ENCODE measurements at places on chromosomes 16 and 17. TPM values are rescaled to one million over a fixed set of nuclear protein-coding genes. Genes with fewer than 3 reads are reported as not detected.

Gene CACNG1
- not detected for total RNA-seq

DNA sequence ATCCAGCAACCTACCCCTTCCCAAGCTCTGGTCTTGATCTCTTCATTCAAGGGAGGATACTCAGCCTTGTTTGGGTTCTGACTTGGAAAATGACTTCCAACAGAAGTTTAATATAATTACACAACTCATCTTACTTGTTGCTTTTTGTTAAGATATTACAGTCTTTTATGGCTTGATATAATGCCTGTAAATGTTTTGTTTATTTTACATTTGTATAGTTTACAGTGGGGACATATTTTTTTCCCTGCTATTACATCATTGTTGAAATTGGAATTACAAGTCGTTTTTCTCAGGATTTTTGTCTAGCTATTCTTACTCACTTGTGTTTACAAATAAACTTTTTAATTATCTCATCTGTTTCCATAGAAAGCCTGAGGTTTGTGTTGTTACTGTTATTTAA, 436.0 kb downstream of the CNTNAP4 start:
- no peak for DNase-seq

DNA sequence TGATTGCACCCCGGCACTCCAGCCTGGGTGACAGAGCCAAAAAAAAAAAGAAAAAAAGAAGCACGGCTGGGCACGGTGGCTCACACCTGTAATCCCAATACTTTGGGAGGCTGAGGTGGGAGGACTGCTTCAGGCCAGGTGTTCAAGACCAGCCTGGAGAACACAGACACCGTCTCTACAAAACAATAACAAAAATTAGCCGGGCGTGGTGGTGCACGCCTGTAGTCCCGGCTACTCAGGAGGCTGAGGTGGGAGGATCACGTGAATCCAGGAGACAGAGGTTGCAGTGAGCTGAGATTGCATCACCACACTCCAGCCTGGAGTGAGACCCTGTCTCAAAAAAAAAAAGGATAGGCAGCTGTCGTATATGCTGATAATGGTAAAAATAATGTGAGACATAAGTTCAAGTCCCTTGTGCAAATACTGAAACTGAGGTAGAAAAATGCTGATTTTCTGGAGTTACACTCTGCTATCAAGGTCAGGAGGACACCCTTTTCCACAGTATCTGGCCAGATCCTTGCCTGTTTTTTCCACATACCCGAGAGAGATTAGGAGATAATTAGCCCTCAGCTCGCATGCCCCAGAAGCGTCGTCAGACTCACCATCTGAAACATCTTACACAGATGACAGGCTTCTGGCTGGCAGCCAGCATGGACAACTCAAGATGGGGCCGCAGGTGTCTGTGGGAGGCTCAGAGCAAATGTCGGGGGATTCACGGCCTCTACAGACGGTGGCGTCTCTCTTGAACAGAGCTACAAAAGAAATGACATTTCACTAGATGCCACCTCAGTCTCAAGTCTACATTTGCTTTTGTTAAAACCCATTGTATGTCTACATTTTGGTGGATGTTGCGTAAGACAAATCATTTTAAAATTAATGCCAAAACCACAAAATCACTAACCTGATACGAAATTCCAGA, 36.8 kb downstream of the WDR45B start:
- no peak for DNase-seq

DNA sequence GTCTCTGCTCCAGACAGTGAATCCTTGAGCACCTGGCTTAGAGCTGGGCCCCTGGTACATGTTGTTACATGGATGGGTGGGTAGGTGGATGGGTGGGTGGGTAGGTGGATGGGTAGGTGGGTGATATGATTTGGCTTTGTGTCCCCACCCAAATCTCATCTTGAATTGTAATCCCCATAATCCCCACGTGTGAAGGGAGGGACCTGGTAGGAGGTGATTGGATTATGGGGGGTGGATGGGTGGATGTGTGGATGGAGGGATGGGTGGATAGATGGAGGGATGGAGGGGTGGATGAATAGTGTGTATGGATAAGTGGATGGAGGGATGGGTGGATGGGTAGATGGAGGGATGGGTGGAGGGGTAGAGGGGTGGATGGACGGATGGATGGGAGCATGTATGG, 26.6 kb upstream of the NPTX1 start:
- no peak for DNase-seq

DNA sequence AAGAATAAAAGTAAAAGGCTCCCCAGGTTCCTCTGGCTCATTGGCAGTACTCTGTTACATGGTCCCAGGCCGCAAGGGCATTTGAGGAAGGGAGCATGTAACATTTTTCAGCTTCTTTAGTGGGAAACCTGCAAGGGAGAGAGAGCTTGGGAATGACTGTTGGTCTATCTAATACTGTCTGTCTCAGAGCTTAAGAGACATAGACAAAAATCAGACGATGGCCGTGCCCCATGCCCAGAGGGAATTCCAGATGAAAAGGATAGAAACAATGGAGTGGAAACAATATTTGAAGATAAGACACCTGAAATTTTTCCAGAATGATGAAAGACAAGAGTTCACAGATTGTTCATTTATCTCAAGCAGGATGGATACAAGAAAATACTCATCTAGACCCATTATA, 48.1 kb upstream of the ADORA2B start:
- no peak for DNase-seq

- DNase-seq, result no peak
Observed at GRCh38 chr16:67709050-67709449, 10.1 kb downstream of the GFOD2 start.

- peak; percentile 96 for DNase-seq
Observed at GRCh38 chr16:30957456-30958174, at the start of gene SETD1A. SETD1A (plus strand) TSS chr16:30957754; CDS start chr16:30958732, 978 bp downstream.

DNA sequence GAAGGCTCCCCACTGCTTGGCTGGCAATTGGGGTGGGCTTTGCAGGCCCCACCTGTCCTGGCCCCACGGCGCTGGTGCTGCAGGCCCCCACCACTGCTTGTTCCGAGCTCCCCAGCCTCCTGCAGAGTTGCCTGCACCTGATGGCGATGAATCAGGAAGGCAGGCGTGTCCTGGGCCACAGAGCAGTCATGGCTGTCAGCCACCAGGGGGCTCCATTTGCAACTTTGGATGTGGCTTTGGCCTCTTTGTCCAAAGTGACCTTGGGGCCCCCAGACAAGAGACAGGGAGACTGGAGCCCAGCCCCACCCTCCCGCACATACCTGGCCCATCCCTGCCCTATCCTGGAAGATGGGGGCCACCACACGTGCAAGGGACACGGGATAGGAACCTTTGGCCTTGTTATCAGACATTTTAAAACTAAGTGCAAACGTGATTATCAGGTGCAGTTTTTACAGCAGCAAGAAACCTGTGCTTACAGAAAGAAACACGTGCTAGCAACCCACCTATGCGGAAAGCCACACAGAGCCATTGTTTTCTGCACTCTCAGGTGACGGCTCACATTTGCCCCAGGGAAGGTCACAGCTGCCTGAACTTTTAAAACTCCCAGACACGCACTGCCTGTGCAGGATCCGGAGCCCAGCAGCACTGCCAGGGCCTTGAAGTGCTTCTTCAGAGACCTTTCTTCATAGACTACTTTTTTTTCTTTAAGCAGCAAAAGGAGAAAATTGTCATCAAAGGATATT, at the start of gene DNASE1:
Gene DNASE1, plus strand, starts transcription at position 443 of the 743 bp plus-strand sequence. CDS start 683 bp downstream, outside the sequence.
- DNase-seq, result peak; percentile 71

- DNase-seq, result peak; percentile 59
Observed at GRCh38 chr16:82192665-82193064, 22.6 kb upstream of the MPHOSPH6 start.

GRCh38 chr17:44981221-44981968, 13.3 kb upstream of the C1QL1 start:
- peak; percentile 71 for DNase-seq

GRCh38 chr17:57338257-57338914, 82.1 kb downstream of the MSI2 start:
- no peak for DNase-seq

DNA sequence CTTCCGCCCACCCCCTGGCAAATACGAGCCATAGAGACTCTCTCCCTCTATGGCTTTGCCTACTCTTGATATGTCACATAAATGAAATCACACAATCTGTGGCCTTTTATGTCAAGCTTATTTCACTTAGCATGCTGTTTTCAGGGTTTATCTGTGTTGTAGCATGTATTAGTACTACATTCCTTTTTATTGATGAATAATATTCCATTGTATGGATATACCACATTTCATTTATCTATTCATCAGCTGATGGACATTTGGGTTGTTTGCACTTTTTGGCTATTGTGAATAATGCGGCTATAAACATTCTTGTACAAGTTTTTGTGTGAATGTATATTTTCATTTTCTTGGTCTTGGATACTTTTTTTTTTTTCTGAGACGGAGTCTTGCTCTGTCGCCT, 37.0 kb upstream of the DHX8 start:
- no peak for DNase-seq

DNA sequence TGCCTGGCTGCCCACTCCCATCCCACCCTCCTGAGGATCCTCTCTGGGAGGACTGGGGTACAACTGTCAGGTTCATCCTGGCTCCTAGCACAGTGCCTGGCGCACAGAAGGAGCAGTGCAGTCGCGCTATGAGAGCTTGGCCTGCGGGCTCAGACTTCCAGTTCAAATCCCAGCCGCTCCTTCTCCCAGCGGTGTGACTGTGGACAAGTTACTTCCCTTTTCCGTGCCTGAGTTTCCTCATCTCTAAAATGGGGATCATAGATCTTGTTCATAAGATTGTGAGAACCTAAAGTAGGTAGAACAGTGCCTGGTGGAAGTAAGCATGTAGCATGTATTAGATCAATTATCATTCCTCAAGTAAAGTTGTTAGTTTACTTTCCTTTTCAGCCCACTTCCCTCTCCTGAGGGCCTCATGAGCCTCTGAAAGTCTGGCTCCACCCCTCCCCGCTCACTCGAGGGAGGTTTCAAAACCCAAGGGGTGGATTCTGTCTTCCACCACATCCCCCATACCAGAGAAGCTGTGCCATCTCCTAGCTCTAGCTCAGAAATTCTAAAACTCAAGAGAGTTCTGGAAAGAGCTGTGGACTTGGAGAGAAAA, 19.9 kb upstream of the COL1A1 start:
- peak; percentile 81 for DNase-seq

DNA sequence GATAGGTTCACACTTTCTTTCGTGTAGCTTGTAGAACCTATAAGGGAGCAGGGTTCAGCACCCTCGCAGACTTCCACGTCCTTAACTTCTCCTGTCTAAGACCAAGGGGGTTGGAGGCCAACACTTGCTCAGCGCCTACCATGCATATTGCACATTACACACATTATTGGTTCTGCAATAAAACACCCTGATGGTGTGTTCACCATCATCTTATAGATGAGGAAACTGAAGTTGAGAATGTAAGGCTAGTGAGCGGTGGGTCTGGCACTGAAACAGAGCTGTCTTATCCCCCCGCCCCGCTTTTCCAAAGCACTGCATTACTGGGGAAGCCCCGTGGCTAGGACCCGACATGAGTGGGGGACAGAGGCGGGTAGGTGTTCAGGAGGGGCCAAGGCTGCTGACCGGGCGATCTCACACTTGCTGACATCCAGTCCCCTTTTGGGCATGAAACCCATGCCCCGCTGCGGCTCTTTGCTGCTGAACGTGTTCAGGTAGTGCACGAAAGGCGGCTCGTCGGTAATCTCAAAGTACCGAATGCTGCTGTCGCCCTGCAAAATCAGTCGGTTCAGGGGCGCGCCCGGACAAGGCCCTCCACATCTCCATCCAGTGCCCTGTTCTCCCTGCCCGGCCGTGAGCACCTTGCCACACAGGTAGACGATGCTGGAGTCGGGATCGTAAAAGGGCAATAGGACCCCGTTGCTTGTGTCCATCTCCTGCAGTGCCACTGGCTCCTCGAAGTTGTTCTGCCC, 6.2 kb downstream of the CORO6 start:
- no peak for DNase-seq

- peak; percentile 19 for DNase-seq
Observed at GRCh38 chr16:82756283-82756599, 129.5 kb downstream of the CDH13 start.

DNA sequence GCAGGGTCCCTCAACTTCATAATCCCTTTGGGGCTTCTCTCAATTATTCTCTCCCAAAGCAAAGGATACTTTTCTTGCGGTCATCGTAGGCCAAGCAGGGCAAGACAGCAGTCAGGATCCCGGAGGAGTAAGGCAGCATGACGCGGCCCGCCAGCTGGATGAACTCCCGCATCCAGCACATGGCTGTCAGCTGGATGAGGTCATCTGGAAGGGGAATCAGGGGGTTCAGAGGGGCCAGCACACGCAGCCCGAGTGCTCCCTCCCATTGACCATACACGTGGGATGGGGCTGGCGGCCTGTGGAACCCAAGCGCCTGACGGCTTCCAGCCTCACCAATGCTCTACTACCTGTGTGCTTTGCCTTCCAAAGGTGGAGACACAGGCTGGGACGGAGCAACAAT, 19.2 kb downstream of the VAC14 start:
- no peak for DNase-seq

- DNase-seq, result peak; percentile 36
Observed at GRCh38 chr16:56637814-56638750, at the start of gene MT1A. MT1A (plus strand) TSS chr16:56638666; CDS start chr16:56638739, 73 bp downstream.

Gene FGF11
- total RNA-seq, result 3.0 TPM

Data from Daoy (cell line).